Uterus (tissue), 4 donors: ENCODE measurements at places on chromosomes 3 and 15. TPM values are rescaled to one million over a fixed set of nuclear protein-coding genes. Genes with fewer than 3 reads are reported as not detected.

- DNase-seq = no peak
Measured at GRCh38 chr3:147521646-147522045, 112.5 kb downstream of the ZIC1 start.

GRCh38 chr3:40669176-40669575 is 144.4 kb downstream of the ZNF621 start:
- no peak for DNase-seq

GRCh38 chr15:41987246-41987924 is 15.0 kb upstream of the EHD4 start:
- no peak for DNase-seq

DNA sequence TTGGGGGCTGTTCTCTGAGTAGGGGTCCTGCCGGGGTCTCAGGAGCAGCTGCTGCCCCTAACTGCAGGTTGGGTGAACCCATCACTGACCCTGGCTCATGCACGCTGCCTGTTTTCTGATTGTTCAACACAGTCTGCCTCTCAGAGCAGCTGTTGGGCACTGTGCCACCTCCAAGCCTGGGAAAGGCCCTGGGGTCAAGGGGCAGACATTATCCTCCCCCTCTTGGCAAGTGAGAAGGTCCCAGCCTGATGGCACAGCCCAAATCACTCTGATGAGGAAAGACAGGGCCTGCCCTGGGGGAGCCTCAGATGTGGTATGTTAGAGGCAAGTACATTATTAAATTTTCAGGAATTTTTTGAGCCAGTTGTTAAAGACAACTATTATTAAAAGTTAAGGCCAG is 14.1 kb upstream of the GNAT1 start:
- DNase-seq = no peak

DNA sequence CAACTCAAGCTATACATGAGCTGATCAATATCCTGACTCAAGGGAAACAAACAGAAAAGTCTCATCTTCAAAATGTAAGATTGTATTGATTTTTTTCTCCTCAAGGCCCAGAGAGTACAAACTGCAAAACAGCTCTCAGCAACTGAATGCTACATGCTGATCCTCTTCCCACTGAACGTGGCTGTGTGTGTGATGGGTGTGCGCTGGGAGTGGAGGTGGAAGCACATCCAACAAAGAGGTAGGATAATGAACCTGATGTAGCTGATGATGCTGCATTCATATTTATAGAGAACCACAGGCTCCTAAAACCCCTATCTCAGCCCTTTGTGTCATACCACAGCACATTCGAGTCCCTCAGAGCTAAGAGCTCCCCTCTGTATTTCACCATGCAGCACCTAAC is 56.8 kb downstream of the GABRB3 start:
- DNase-seq = no peak

GRCh38 chr3:156997351-156997750 is 162.6 kb downstream of the CCNL1 start:
- DNase-seq = no peak

DNA sequence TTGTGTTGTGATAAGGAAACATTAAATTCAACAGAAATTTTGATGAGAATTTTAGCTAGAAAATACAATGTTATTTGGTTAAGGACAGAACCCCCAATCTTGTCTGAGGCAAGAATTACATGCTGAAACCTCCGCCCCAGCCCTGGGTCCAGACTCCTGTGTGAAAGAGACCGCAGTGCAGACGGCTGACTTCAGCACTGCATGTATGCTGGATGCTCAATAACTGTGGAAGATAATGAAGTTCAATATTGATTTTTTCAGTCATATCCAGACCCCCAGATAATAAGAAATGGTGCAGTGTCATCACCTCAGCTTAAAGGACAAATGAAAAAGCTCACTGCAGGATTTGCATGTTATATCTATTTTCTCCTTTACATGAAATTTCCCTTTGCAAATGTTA is 188.3 kb upstream of the CNTN4 start:
- no peak for DNase-seq

DNA sequence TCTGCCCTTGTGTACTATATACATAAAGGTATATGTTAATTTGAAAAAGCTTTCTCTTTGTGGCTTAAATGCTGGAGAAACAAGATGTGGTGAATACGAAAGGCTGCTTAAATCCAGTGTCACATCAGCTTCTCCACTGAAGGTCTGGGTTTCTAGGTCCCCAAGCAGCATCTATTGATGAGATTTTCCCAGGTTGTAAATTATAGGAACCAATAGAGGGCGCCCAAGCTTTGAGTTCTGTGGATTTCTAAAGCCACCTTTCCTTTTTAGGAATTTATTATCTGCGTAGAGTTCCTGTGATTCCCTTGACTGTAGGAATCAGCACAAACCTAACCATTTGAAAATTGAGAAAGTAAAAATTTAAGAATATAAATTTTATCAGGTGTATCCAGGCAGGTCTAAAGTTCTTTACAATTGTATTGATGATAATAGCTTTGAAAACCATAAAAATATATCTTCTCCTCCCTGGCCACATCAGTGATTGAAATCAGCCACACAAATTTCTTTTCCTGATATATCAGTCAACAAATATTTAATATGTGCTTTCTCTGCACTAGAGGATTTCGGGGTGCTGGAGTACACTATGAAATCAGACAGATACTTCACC is 88.3 kb upstream of the ADAMTSL3 start:
- DNase-seq = no peak

DNA sequence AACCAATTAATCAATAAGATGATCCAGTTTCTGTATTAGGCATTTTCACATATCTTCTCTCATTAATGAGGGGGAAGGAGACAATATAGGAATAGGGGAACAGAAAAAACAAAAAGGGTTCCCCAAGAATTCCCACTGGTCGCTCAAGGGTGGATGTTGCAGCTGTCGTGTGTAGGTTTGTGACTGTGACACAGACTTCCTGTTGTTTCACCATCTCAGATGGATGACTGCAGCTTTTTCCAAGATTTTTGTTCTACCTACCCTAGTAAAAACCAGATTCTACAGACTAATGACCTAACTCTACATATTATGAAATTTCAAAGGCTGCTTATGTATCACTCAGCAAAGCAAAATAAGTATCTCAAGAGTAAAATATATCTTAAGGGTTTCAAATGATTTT is 73.7 kb upstream of the MB21D2 start:
- DNase-seq = no peak

DNA sequence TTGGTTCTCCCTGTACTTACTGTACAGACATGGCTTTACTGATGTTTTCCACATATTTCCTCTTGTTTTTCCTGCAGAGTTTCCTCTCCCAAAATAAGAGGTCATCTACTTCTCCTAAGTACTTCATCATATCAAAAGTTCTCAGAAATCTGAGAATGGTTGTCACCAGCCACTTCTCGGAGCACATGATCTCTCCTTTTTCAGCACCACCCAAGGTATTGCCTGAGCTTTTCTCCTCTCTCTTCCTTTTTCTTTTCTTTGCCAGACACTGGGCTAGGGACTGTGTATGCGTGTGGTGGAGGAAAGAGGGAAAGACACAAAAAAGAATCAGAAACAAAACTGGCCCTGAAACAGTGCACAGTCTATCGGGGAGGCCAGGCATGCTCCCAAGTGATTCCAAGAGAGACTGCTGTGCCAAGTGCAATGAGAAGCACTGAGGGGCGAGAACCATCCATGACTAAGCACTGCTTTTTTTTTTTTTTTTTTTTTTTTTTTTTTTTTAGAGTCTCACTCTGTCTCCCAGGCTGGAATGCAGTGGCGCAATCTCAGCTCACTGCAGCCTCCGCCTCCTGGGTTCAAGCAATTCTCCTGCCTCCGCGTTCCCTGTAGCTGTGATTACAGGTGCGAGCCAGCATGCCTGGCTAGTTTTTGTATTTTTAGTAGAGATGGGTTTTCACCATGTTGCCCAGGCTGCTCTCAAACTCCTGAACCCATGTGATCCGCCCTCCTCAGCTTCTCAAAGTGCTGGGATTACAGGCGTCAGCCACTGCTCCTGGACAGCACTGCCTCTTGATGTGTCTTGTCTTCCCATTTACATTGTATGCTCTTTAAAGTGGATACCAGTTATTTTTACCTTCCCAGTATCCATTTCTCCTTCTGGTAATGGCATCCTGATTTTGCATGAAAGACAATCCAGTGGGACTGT is 194.0 kb upstream of the FEZF2 start:
- DNase-seq = peak; percentile 20

DNA sequence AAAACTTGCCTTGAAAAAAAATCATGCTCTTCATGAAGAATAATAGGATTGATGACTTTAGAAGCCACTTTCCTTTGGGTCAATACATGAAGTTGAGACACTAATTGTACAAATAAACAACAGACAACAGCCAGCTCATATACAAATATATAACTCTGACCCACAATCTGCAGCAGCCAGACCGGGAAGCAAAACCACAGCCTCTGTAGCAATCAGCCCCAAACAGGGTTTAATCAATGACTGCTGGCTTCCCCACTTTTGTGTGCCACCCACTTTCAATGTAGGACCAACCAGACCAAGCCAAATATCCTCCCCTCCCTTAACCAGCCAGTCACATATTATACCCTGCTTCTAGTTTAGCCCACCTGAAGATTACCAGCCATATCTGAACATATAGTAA is 39.0 kb downstream of the IFT57 start:
- no peak for DNase-seq

DNA sequence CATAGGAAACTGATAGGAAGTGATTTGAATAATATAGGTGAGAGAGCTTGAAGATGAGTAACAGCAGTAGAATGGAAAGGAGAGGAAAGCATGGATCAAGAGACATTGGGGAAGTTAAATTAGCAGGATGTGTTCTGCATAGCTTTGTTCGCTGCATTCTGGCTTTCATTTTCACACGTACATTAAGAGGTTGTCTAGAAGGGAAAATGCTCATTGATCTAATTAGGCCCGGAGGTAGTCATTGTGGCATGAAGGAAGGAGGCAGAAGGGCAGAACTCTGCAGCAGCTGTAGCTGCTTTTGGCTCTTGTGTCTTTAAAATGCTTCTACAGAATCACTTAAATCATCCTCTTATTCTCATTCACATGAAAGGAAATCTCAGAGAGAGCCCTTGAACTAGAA is 40.3 kb downstream of the KCNAB1 start:
- DNase-seq = no peak

- DNase-seq = no peak
Measured at GRCh38 chr3:32626631-32627030, 56.0 kb upstream of the DYNC1LI1 start.

DNA sequence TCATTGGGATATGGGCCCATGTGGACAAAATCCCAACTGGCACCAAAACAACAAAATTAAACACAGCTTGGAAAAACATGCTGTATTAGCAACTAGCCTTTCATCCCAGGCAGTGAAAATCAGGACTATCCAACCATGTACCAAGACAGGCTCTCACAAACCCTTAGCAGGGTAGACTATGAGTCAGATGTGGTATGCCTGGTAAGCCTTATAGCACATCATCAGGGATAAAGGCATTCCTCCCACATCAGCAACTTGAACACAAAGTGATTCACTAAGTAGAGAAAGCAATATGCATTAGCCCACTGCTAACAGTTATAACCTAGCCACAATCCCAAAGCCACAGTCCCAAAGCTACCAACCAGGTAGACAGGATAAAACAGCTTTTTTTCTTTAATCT is 8.0 kb downstream of the CEP152 start:
- no peak for DNase-seq

DNA sequence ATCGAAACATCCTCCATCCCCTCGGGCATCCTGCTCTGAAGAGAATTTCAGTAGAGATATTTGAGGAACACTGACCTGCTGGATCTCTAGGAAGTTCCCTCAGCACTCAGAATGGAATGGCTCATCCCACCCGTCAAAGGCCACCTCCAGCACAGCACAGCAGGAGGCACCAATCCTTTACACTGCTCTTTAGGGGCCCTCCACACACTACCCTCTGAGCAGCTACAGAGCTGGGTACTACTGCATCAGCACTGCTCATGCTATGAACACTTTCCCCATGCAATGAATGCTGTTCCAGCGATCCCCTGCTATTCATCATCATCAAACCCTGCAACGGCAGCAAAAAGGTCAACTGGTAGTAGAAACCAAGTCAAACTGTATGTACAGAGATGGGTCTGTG is 40.5 kb downstream of the IGF2BP2 start:
- DNase-seq = no peak

- no peak for DNase-seq
Measured at GRCh38 chr3:129442486-129442885, 2.5 kb downstream of the IFT122 start.

DNA sequence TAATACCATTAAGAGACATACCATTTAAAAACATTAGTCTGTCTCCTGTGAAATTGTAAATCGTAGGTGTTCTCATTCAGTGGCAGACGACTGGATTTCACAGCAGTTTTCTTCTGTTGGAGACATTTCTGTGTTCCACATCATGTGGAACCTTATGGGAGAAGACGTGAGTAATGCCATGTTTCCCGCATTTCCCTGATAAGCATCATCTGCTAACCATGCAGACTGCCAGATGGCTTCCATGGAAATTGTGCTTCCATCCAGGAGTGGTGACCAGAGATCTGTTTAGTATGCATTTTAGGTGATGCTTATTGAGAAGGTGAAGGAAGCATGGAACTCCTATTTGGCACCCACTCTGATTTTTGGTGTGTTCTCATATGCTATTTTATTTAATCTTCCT is 28.4 kb upstream of the ST3GAL6 start:
- no peak for DNase-seq

The LIPH gene
- not detected for total RNA-seq

The STAB1 gene
- total RNA-seq = 57.1 TPM

The MUC20 gene
- 1.5 TPM for total RNA-seq

The SSUH2 gene
- total RNA-seq = 0.70 TPM

The DCBLD2 gene
- total RNA-seq = 52.3 TPM

The IQCF6 gene
- not detected for total RNA-seq

The C3orf70 gene
- 4.4 TPM for total RNA-seq

The CIAO2A gene
- 53.8 TPM for total RNA-seq

The GUCA1C gene
- total RNA-seq = not detected

The SH2D7 gene
- not detected for total RNA-seq

The ISLR gene
- 186 TPM for total RNA-seq

The C3orf38 gene
- 6.9 TPM for total RNA-seq
